ENCODE measurements at places on chromosomes 5 and 9.
A peak's percentile ranks its signal among the peaks of the same experiment; 100 is the strongest.

DNA sequence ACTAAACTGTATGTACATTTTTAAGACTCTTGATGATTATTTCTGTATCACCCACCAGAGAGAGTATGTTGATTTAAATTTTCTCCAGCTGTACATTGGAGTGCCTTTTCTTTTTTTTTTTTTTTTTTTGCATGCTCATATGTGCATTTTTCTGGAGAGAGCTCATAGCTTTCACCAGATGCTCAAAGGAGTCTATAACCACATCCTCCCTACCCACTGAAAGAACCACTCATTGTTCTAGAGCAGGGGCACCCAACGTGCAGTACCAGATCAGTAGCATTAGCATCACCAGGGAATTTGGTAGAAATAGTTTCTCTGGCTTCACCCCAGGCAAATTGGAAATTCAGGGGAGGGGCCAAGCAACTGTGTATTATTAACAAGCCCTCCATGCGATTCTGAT, 53.9 kb upstream of the TMEM171 start:
- no peak for DNase-seq

GRCh38 chr5:6781716-6782115, 68.5 kb downstream of the TENT4A start:
- no peak for DNase-seq

- DNase-seq = no peak
Measured at GRCh38 chr5:159833846-159834245, 82.4 kb upstream of the ADRA1B start.

- no peak for DNase-seq
Measured at GRCh38 chr5:9813305-9813704, 183.2 kb upstream of the TAS2R1 start.

DNA sequence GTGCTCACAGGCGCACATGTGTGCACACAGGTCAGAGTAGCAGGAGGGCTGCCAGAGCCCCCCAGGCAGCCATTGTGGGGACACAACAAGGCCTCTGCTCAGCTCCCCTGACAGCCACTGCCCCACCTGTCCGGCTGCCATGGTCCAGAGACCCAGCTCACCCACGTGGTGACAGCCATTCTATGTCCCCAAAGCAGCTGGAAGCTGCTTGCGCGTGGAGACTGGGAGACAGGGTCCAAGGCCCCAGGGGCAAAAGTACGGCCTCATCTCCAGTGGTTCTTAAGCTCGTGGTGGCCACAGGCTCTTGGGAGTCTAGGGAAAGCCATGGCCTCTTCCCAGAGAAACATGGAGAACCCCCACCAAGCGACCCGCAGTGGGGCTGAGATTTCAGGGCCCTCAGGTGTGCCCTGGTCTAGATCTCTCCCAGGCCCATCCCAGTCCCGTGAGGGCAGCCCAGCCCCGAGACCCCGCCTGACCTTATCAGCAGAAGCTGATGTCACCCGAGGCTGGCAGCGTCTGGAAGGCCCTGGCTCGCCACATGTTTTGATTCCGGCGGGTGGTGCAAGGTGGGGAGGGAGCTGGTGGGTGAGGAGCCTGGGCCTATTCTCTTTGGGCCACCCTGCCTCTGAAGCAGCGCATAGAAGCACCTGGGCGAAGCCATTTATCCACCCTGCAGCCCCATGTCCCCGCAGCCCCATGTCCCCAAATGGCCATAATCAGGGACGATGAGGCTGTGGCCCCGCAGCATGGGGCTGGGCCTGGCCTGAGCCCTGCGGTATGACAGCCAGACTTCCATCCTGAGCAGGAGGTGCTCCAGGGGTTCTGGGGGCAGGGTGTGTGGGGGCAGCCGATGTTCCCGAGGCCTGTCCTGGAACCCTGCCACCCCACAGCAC, 31.7 kb downstream of the GLT6D1 start:
- DNase-seq = peak; percentile 60

GRCh38 chr9:96236854-96237550, 65.0 kb downstream of the HSD17B3 start:
- peak; percentile 37 for DNase-seq

- DNase-seq = no peak
Measured at GRCh38 chr5:172696171-172696849, 55.2 kb downstream of the NEURL1B start.

DNA sequence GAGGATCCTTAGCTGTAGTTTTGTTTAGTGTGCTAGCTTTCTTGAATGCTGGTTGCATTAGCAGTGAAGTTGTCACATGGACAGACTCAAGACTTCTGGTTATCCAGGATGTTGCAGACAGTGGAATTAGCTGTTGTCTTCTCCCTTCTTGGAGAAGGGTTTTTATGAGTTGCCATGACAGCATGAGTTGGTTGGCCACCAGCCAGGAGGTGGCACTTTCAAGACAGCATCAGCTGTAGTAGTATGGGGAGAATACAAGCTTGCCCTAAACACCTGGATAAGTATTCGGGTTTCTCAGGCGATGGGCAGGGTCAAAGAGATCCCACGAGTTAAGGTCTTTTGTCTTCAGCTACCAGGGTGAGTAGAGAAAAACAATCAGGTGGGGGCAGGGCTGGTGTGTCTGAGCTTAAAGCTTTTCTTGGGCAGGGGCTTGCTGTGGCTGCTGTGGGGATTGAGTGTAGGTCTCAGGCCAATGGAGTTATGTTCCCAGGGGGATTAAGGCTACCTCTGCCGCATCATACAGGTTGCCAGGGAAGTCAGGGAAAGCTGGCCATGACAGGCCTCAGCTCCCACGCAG, 7.7 kb upstream of the C5orf47 start:
- DNase-seq = no peak

- no peak for DNase-seq
Measured at GRCh38 chr5:139696167-139696893, 48.2 kb downstream of the CXXC5 start.

GRCh38 chr5:141150993-141151325, 1.1 kb downstream of the PCDHB6 start:
- DNase-seq = no peak

- DNase-seq = no peak
Measured at GRCh38 chr5:157215514-157216167, 35.0 kb downstream of the ITK start.

DNA sequence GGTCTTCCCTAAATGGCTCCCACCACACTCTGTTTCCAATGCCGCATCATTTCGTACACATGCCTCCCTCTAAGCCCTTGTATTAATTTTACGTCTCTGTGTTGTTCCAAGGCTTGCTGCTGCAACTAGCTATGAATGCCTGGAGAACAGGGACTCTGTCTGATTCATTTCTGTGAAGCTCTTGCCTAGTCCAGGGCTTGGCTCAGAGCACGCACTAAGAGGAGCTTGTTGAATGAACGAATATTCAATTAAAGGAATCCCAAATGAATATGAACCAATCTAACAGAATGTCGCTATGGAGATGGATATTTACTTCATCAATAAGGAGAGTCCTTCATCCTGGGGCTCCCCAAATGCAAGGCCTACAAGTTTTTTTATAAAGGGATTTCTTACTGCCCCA, 55.3 kb downstream of the TGFBR1 start:
- DNase-seq = no peak

GRCh38 chr9:90330231-90330630, 312.4 kb downstream of the DIRAS2 start:
- no peak for DNase-seq

DNA sequence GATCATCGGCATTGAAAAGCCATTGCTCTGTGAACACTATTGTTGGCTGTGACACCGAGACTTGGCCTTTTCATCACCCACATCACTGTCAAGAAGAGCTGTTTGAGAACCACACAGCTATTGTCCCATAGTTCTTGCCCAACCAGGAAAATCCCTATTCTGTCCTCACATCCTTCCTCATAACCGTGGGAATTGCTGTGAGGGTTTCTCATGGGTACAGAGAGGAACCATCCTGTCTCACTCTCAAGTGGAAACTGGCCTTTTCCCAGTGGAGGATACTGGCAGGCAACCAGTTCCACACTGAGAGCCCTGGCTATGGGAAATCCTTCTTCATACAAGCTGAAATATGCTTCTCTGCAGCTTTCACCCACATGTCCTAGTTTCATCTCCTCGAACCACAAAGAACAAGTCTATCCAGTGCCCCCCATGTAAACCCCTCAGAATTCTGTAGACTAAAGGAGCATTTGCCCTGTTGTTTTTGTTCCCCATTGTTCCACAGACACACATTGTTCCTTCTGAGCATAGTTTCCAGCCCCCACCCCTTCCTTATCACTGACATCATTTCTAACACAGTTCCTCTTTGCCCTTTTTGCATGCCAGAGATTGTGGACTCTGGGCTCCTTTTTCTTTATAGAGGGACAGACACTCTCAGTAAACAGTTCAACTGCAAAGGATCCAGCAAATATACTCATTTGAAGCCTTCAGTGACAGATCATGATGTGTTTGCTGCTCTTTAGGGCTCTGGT, 57.8 kb upstream of the C5orf46 start:
- no peak for DNase-seq

DNA sequence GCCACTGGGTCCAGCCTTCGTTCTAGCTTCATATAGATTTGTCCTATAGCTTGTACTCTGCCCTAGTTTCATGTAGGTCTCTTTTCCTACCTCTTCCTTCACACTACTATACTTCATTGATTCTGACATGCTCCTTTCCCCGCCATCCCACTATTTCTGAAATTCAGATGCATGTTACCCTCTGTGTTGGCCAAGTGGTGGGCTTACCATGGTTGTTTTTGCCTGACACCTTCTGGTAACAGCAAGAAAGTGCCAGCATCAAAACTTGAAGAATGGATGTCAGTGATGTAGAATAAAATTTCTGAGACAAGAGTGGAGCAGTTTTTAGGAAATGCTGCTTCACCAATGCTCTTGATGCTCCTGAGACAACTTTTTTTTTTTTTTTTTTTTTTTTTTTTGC, 19.5 kb upstream of the SERINC5 start:
- DNase-seq = peak; percentile 46

DNA sequence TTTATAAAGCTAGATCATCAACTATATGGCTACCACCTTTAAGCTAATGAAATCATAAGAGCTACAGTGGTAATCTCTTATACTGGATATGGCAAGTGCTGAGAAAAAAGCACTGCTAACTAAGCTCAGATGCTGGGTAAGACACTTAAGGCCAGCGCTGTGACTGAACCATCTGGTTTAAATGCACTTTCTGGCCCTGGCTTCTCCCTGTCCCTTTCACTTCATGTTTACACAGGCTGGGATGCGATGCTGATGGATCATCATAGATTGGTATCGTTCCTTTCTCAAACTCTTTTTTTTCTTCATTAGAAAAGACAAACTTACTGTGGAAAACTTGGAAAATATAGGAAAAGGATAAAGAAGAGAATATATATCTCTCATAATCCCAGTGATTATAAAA, 52.3 kb downstream of the KIF24 start:
- DNase-seq = no peak

DNA sequence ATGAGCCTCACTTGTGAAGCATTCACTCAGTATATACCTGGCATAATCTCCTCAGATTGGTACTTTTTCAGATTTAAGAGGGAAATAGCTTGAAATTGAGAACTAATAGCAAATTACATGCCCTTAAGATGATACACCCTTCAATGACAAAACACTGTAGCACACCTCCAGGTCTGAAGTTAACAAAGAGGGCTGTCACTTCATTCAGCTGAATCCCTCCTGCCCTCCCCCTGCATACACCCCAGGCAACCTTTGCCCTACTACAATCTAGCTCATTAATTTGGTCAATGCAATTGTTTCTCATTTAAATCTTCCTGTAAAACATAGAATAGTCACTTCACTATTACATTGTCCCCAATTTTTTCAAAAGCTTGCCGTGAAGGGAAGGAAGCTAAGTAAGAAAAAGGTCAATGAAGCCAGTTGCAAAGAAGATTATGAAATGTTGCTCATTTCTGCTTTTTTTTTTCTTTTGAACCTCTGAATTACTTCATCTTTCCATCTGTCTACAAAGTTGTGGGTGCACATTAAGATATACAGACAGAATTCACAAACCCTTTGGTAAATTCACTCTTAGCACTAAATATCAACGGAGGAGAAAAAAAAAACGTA, 294.8 kb upstream of the PTGER4 start:
- no peak for DNase-seq

DNA sequence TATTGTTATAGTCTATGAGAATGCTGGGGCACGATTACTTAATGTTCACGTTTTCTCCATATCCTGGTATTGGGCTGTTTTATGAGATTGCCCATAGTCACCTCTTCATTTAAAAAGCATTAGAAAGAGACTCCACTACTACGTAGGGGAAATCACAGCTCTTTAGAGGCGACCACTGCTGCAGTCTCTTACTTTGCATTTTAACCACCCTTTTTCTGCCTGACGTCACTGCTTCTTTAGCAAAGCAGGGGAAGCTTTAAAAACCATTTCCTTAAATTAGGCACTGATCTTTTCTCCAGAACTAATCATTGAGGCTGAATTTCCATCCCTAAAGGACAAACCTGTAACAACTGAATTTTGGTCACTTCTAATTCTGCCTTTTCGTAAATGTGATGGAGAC, 38.9 kb downstream of the ZNF608 start:
- DNase-seq = no peak

DNA sequence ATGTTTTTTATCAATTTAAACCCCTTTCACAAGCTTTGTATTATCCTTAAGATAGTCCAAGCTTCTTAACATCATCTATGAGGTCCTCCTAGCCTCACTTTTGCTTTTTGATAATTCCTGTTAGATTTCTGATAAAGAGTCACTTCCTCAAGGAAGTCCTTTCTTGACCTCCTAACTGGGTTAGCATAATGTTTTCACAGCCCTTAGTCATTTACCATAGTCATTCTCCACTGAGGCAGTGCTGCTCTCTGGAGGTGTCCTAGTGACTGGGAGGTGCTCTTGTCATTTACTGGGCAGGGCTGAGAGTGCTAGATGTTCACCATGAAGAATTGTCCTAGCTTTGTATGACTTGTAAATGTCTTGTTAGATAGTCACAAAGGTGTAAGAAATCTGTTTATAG, 26.4 kb downstream of the TNPO1 start:
- no peak for DNase-seq

DNA sequence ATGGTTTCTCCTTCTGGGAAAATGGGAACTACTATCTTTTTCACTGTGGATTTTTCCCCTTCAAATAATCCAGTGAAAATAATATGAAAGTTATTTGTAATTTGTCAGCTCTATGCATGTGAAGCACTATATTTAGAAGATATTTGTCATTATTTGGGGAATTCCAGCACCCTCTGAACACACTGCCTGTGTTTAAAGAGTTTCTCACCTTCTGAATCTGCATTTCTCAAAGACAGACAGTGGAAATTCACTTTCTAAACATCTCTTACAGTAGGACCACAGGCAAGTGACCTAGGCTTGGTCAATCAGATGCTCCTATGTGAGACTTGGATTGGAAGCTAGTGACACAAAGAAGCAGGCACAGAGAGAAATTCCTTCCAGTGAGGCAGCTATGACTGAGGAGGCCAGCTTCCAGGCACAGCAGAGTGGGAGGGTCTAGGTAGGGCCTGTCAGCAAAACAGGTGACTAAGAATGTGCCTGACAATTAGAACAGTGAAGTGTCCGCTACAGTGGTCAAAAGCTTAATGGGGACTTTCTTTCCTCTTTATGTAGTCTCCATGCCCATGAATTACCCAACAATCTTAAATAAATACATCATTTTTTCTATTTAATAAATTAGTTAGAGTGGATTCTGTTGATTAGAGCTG, 167.2 kb downstream of the HMHB1 start:
- no peak for DNase-seq
